ENCODE measurements at places on chromosomes 12 and 14. TPM values are rescaled to one million over a fixed set of nuclear protein-coding genes. Genes with fewer than 3 reads are reported as not detected.
A peak's percentile ranks its signal among the peaks of the same experiment; 100 is the strongest.

DNA sequence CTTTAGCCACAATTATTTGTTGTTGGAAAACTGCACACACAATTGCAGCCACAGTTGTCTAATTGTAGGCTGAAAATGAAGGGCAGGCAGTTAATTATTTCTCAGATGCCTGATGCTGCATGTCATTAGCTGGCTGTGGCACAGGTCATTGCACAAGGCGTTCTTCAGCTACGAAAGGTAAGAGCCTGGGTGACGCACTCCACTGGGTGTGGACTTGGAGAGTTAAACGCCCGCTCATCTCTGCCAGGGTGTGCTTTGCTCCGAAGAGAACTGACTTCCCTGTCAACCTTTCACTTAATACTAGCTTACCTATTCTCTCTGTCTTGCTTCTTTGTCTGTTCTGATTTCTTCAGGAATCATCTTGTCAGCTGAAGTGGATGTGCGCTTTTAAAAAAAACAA, 91.4 kb upstream of the CPM start:
- DNase-seq, result no peak

DNA sequence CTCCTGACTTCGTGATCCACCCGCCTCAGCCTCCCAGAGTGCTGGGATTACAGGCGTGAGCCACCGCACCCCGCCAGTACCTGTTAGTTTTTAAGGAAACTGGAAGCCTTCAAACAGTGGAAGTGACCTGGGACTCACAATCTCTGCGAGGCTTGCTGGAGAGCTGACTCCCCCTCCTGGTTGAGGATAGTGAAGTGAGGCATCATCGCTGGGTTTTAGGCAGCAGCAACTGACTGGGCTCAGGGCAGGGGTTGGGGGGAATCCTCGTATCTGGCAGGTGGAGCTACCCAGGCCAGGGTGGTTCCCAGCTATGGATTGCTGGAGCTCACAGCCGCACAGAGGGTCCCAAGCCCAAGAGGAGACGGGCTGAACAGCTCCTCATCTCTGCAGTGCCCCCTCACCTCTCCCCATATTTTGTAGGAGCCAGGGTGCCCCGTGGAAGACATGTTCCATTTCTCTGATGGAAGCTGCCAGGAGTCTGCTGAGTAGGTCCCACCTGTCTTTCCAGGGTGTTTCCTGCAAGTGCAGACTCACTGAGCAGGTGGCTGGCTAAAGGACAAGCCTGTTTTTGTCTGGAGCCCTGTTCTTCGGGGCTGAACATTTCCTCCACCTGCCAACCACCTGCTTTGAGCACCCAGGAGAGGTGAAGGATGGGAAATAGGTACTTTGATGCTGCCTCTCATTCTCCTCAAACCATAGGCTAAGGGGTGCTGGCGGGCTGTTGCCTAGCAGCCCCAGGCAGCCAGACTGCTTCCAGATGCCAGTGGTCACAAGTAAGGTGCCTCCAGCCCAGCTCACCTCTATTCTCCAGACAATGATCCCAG, 3.1 kb downstream of the AVIL start:
- peak; percentile 42 for DNase-seq

DNA sequence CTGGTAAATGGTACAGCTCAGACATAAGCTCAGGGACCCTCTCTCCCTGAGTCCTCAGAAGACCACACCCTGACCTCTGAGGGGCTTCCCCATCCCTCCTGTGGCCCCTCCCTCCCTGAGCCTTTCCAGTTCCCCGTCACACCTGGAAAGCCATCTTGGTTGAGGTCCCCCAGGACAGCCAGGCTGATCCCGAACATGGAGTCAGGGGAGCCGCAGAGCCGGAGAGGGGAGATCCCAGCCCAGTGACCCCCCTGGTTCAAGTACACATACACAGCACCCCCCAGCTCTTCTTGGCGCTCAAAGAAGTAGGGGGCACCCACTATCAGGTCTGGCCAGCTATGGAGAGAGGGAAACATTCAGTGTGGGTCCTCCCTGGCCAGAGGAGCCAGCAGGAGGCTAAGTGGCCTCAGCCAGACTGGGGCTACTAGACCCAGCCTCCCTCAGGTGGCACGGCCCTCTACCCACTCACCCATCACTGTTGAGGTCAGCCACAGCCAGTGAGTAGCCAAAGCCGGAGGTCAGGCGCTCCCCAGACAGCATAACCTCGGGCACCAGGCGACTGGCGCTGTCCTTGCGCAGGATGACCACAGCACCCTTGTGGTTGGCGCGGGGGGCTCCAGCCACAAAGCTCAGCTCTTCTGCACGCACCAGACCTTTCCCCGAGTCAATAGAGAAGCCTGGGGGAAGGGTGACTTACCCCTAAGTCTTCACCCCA, 9.3 kb downstream of the ITGA7 start:
- no peak for DNase-seq

DNA sequence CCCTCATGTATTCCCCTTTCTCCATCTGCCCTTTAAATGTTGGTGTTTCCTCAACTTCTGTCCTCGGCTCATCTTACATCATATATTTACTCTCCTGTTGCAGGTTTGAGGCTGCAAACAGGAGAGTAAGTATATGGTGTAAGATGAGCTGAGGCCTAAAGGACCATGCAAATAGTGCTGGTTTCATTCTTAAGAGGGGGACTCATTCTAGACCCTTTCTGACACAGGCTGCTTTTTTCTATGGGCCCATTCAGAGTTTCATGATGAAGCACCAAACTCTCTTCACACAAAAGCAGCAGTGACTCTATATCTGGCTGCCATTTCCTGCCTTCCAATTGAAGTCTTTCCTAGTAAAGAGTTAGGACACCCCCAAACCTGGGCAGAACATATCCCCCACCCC, 218.5 kb downstream of the PHLDA1 start:
- DNase-seq, result no peak

DNA sequence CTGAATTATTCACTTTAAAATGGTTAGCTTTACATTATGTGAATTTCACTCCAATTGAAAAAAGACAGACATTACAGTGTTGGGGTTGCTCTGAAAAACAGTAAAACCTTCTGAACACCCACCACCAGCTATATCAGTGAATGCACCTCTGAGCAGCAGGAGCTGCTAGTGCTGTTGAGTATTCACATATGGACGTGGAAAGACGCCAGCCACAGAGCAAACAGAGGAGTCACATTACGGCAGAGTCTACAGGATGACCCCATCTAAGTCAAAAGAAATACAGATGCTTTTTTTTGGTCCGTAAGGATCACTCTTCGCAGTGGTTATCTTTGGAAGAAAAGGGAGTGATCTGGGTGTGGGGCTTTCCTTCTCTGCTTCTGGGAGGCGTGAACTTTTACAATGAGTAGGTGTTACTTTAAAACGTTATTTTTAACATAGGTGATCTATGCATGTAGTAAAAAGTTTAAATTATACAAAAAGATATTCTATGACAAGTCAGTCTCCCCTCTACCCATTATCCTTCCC, 4.5 kb downstream of the HVCN1 start:
- DNase-seq, result no peak

GRCh38 chr14:85711620-85712019, 181.7 kb downstream of the FLRT2 start:
- DNase-seq, result no peak

- DNase-seq, result peak; percentile 78
Observed at GRCh38 chr12:2963760-2964292, 4.6 kb downstream of the TEAD4 start.

DNA sequence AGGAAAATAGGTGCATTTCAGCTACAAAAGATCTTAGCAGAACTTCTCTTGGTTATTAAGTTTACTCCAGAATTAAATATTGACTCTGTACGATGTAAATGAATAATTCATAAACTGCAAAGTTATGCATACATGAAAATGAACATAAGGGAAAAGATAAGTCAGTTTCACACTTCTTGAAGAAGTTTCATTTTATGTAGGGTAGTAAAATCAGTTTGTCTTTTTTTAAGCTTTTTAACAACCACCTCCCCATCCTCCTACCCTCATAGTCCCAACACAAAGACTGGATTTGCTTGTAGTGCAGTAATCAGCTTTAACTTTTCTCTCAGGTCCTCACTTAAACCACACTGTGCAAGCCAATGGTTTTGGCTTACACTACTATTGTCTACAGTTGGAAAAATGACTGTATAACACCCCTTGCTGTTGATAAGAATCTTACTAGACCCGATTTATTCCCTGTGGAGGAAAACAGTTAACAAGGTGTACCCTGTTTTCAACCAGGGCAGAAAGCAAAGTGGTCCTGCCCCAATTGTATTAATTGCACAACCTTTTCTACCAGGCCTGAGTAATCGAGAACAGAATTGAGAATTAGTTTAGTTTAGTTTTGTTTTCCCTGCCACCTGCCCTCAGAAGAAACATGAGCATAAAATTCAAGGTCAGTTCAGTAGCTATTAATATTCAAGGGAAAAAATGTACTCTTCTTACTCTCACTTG, 44.1 kb downstream of the NIN start:
- DNase-seq, result no peak

- no peak for DNase-seq
Observed at GRCh38 chr12:100574187-100575074, 947 bp downstream of the GAS2L3 start.

DNA sequence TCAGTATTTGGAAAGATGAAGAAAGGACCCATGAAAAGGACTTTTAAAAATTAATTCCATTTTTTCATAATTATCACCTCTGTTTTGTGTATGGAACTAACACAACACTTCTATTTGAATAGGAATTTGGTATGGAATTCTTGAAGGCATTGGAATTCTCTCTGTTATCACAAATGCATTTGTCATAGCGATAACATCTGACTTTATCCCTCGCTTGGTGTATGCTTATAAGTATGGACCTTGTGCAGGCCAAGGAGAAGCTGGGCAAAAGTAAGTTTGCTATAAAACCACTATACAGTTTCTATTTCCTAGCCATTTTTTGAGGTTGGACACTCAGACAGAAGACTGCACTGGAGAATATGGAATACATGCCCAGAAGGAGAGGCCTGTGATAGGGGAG, 98.6 kb downstream of the SLC5A8 start:
- DNase-seq, result no peak

- DNase-seq, result peak; percentile 43
Observed at GRCh38 chr14:88554457-88555286, at the start of gene PTPN21. Gene PTPN21 (minus strand): TSS chr14:88555007. CDS start chr14:88550417, 4,590 bp downstream.

DNA sequence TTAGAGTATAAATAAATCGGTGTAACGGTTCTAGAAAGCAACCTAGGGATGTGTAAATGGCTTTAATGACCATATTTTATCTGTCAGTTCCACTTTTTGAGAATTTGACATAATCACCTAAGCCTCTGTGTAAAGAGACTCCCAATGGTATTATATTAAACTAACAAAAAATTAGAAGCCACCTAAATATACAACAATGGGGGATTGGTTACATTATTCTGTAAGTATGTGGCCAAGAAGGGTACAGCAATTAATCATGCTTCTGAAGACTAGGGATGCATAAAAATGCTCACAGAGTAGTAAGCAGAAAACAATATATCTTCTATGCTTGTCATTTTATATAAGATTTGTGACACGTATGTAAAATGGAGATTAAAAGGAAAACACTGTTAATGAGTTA, 10.5 kb downstream of the RNF10 start:
- no peak for DNase-seq

- DNase-seq, result peak; percentile 70
Observed at GRCh38 chr14:102594514-102595175, 2.2 kb downstream of the RCOR1 start.

- DNase-seq, result no peak
Observed at GRCh38 chr14:94161981-94162380, 12.1 kb upstream of the PPP4R4 start.

DNA sequence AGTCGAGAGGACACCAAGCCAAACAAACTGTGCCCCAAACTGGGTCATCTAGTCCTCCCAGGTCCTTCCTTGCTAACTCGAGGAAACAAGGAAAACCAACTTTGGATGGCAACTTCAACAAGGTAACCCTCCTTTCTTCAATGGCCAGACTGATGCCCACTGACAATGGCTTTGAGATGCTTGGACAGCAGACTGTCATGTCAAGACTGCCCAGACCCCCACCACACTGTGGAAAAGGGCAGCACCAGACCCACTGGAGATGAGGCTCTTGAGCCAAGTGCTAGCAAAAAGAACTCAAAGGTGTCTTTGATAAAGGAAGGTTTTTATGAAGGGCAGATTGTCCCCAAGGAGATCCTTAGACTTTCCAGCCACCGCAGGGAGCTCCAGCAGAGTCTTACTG, 9.0 kb upstream of the CDH24 start:
- no peak for DNase-seq

MIPOL1 gene
- 8.6 TPM for polyA plus RNA-seq

RTL1 gene
- polyA plus RNA-seq, result not detected

TDRD9 gene
- not detected for polyA plus RNA-seq

KSR2 gene
- not detected for polyA plus RNA-seq

PPP1R36 gene
- 0.17 TPM for polyA plus RNA-seq

MIP gene
- not detected for polyA plus RNA-seq

PCED1B gene
- 0.37 TPM for polyA plus RNA-seq

TMEM233 gene
- polyA plus RNA-seq, result 0.16 TPM

Measured in HepG2 (cell line).